Activated CD4-positive, alpha-beta T cell treated with anti-CD3 and anti-CD28 coated beads, Interleukin-2, amount 50 U/mL, for 4 hours (primary cell): ENCODE measurements at places on chromosomes 3 and 15.
A peak's percentile ranks its signal among the peaks of the same experiment; 100 is the strongest.

DNA sequence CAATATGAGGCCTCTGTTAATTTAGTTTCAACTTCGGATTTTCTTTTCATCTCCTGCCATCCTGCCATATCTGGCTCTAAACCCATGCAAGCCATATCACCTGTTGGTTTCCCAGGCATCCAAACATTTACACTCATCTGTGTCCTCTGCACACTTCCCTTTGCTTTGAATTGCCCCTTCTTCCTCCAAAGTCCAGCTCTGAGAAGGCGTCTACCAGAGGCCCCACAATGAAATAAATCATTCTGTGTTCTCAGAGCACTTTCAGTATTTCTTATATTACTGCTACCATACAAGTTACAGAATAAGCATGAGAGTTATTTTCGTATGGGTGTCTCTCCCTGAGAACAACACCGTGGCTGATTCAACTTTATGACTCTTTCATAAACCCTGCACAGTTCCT is 12.9 kb upstream of the ABHD17C start:
- no peak for DNase-seq

DNA sequence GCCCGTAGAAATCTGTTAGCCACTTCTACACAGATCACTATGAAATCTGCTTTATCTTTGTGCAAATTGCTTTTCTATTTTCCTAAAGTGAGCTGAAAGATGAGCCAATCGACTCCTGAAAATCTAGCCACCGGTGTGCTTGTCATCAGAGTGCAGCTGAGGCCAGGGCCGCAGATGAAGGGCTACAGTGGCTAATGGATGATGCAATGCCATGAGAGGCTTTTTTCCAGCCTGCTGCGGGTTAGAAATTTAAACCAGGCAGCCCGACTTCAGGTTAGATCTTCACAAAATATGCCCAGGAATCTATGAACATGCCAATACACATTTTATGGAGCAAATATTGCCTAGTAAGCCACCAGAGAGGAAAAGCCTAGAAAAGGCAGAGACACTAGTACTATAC is 948.2 kb upstream of the CFAP20DC start:
- DNase-seq = no peak

DNA sequence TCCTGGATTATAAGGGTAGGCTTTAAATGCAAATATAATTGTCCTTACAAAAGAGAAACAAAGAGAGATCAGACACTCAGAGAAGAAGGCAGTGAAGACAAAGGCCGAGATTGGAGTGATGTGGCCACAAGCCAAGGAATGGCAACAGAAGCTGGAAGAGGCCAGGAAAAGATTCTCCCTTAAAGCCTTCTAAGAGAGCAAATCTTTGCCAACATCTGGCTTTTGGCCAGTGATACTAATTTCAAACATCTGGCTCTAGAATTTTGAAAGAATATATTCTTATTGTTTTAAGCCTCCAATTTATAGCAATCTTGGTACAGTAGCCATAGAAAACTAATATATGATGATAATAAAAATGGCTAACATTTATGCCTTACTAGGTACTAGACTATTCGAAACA is 615.8 kb upstream of the ZNF385D start:
- no peak for DNase-seq

DNA sequence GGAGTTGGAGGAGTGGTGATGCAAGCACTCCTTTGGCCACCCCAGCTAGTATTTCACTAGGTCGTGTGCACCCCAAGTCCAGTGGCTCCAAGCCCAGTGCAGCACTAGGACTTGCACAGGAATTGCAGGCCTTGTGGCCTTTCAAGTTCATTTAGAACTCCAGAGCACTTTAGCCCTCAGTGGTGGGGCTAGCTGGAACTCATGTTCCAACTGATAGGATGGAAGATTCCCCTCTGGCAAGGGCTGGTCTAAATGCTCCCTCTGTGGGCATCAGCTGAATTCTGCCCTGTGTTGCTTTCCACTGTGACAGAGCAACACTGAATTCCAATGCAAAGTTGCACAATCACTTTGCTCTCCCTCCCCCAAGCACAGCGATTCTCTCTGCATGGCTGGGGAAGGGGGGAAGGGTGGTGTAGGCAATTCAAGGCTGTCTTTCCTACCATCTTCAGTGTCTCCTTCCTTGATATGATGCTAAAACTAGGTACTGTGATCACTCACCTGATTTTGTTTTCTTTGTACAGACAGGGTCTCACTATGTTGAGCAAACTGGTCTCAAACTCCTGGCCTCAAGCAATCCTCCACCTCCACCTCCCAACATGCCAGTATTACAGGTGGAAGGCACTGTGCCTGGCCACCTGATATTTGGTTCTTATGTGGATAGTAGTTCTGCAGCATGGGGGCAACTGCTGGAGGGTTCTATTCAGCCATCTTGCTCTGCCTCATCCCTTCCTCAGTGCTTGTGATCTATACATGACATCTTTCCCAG is 10.3 kb downstream of the USF3 start:
- DNase-seq = no peak

GRCh38 chr15:66098022-66098363 is 155.6 kb downstream of the MEGF11 start:
- DNase-seq = no peak

GRCh38 chr3:84965141-84965540 is 6.4 kb downstream of the CADM2 start:
- no peak for DNase-seq

GRCh38 chr3:13878281-13879101 is 1.4 kb downstream of the WNT7A start:
- DNase-seq = no peak

GRCh38 chr3:161508852-161509477 is 12.4 kb downstream of the OTOL1 start:
- no peak for DNase-seq

DNA sequence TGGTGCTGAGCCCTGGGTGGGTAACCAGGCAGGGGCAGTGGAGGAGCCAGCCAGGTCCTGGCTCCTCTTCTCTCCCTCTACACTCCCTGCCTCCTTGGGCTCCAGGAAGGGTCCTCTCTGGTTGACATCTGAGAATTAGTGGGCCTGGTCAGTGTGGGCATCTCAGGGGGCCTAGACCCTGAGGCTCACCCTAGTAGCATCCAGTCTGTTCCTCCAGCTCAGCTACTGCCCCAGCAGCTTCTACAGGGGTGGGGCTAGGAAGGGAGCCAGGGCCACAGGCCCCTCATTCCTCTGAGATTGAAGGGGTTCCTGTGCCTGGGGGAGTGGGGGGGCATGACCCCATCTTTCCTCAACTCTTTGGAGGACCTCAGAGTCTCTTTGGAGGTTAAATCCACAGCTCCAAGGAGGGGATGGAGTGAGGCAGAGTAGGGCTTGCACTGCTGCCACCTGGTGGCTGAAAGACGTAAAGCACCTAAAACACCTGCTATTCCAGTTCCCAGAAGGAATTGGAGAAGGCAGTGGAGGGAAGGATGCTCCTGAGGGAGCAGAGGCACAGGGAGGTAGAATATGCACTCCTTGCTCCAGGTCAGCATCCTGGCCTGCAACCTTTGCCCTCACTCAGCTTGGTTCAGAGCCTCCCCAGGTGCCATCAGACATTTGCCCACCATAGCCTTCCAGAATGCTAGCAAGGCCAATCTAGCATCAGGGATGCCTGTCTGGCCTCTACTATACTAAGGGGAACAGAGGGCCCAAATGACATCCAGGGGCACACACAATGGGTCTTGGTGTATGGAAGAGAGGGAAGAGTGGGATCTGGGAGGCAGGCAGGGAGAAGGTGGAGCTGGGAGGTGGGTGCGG is 25.1 kb downstream of the C3orf18 start:
- DNase-seq = peak; percentile 56

DNA sequence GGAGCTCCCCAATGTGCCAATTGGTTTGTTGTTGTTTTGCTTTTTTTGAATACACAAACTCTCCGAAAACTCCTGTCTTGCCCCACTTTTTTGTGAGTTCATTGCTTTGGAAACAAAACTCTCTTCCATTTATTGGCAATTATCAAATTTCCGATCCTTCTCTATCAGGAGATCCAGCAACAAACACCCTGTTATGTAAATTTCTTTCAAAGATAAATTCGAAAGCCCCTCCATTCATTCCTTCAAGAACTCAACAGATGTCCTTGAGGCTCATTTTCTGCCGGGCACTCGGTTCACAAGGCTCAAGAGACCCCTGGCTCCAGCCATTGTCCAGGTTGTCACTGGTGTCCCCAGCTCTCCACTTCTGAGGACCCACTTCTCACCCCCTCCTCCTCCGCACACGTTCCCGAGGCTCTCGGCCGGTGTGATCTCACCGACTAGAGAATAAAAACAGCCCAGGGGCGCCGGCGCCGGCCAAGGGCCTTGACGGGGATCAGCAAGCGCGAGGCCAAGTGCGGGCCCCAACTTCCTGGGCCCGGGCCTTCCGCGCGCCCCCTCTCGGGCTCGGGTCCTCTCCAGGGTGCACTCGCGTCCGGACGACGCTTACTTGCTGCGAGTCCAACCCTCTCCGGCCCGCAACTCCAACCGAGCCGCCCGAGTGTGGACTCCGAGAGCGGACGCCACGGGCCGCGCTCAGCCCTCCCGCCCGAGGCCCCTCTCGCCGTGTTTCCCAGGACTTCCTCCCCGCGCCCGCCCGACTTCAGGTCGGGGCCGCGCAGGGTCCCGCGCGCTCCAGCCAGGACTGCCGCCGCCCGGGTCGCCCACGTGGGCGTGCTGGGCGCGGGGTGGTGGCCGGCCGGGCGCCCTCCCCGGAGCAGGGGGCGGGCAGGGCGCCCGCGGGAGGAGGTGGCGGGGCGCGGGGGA is 533 bp upstream of the SMAD3 start:
- no peak for DNase-seq

DNA sequence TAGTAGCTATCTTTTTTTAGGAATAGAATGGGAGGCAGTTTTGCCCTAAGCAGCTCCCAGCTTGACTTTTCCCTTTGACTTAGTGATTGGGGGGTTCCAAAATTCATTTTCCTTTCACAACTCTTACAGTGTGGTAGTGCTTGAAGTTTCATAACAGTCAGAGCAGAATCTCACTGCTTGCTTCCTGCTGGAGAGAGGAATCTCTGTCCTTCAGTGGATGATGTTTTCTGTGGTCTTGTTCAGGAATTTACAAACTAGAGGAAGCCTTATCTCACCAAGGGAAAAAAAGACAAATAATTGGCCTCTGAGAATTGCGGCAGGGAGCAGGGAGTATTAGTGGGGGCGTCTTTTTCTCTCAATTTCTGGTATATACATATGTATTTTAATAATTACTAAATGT is 326.6 kb upstream of the C2CD4B start:
- no peak for DNase-seq

GRCh38 chr3:44942202-44942921 is 33.6 kb downstream of the ZDHHC3 start:
- DNase-seq = no peak

- no peak for DNase-seq
These were observed 79.7 kb upstream of the RASGRF1 start for GRCh38 chr15:79170256-79170664.

- no peak for DNase-seq
These were observed 233.2 kb downstream of the FGF12 start for GRCh38 chr3:192494174-192494573.

DNA sequence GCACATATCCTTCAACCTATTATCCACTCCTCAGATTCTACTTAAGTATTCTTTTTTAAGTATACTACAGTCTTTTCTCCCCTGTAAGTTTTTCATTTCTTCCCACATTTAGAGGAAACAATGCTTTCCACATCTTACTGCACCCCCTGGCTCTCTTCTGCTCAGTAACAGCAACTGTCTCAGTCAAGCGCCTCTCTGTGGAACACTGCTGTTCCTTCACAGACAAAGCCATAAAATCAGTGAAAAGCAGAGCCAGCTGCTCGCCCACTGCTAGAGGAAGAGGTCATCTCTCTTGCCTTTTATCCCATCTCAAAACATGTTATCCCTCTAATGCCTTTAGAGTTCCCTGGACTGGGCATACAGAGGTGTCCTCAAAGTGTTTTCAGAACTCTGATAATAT is 24.8 kb downstream of the SERP1 start:
- DNase-seq = no peak

DNA sequence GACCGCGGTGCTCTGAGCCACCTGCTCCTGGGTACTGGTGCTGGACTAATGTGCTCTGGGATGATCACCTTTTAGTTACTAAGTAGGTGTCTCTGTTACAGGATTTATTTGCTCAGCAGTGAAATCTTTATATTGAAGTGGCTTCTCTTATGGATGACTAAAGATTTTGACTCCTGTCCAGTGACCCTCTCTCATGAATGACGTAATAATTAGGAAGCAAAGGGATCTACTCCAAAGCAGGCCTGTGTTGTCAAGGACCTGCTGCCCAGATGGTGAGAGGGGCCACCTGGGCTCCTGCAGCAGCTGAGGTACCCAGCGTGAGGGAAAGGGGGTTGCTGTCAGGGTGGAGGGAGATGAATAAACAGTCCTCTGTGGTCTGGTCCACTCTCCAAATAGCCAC is 263.6 kb downstream of the GABRG3 start:
- no peak for DNase-seq

DNA sequence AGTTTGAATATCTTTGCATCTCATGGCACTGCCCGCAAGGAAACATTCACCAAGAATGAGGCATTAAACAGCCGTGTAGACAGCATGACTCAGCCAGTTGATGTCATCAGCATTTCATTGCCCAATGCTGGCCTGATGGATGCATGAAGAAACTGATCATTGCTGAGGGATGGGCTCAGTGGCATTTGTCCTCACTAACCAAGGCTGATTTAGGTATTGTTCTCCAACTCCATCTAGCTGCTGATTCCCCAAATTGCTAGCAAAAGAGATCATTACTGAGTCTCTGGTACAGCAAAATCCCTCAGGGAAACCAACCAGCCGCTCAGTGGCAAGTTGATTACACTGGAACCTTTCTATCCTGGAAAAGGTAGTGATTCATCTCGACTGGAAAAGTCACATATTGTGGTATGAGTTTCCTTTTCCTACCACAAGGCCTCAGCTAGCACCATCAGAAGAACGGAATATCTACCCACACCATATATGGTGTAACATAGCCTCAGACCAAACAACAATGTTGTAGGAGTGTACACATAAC is 186.5 kb upstream of the GAP43 start:
- DNase-seq = no peak

DNA sequence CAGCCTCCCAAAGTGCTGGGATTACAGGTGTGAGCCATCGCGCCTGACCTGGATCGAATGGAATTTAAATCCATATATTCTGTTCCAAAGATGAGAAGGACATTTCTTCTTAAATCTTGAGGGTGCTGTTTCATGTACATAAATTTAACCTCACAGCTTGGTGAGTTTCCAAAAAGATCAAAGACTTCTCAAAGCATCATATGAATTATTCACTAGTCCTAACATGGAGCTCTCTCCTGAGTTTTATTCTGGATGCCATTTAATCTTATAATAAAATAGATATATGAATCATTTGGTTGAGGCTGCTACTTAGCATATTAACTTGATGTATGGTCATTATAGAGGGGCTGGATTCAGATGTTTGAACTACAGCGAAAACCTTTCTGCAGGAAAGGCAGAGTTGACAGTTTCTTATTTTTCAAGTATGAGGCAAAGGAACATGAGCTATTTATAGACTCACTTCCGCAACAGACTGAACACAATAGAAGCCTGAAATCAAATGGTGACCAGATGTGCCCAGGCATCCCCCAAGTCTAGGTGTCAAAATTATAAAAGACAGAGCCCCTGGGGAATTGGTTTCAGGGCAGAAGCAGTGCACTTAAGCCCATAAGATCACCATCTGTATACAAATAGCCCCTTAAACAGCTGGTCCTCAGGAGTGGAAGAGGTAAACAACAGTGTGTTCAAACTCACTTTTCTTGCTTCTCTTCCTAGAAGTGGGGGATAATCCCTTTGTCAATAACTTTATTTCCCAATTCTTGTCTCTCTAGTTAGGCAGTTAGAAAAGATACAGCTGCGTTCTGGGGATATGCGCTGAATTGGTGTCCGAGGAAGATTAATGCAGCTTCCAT is 29.7 kb downstream of the STARD9 start:
- DNase-seq = no peak

GRCh38 chr15:101808201-101808600 is 3.8 kb upstream of the OR4F15 start:
- DNase-seq = no peak

- no peak for DNase-seq
These were observed 53.4 kb downstream of the UMPS start for GRCh38 chr3:124783696-124784095.
